ENCODE measurements at places on chromosomes 16 and 17. TPM values are rescaled to one million over a fixed set of nuclear protein-coding genes. Genes with fewer than 3 reads are reported as not detected.

Gene MT1X
- total RNA-seq: 41.2 TPM

DNA sequence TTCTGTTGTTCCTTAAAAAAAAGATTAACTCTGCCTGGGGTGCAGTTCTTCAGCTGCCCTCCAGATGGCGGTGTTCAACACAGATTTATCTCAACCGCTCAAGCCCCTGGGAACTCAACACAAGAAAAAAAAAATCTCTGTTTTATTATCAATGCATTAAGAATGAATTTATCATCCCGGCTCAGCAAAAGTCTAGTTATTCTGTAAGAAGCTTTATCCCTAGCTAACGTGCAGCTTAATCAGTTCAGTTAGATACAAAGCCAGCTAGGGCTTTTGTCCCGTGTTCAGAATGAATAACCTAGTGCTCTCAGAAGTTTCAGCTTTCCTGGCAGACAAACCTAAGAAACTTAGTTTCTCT, 475.9 kb upstream of the CCL2 start:
- no peak overlapping the region for H3K4me3 ChIP-seq
- H3K4me1 ChIP-seq: no peaks in the 10 kb centered on the region
- no peaks in the 10 kb centered on the region for H3K36me3 ChIP-seq
- H3K27me3 ChIP-seq: no peaks in the 10 kb centered on the region
- H3K27ac ChIP-seq: no peak overlapping the region

GRCh38 chr16:68077866-68078700, 7.1 kb upstream of the NFATC3 start:
- H3K27ac ChIP-seq: no peak overlapping the region
- H3K36me3 ChIP-seq: peaks cover 14% of the 10 kb centered on the region
- no peak overlapping the region for H3K4me3 ChIP-seq
- peaks cover 15% of the 10 kb centered on the region for H3K4me1 ChIP-seq
- no peak for DNase-seq

GRCh38 chr16:22274916-22275315, 22.3 kb upstream of the POLR3E start:
- peaks cover 22% of the 10 kb centered on the region for H3K36me3 ChIP-seq
- no peak overlapping the region for H3K27ac ChIP-seq
- H3K4me3 ChIP-seq: no peak overlapping the region

GRCh38 chr16:983044-984030, 1.8 kb downstream of the SOX8 start:
- H3K36me3 ChIP-seq: no peaks in the 10 kb centered on the region
- H3K4me1 ChIP-seq: no peaks in the 10 kb centered on the region
- H3K27ac ChIP-seq: no peak overlapping the region
- no peak overlapping the region for H3K4me3 ChIP-seq

GRCh38 chr17:17491031-17491471, 5.1 kb downstream of the RASD1 start:
- DNase-seq: no peak
- no peak overlapping the region for H3K4me3 ChIP-seq
- peaks cover 13% of the 10 kb centered on the region for H3K36me3 ChIP-seq
- H3K4me1 ChIP-seq: peaks cover 6% of the 10 kb centered on the region

- peak within 1 kb of the TSS; percentile 98 for H3K4me3 ChIP-seq
- peak; percentile 99 for DNase-seq
- peak within 1 kb of the TSS; percentile 93 for H3K27ac ChIP-seq
- H3K27me3 ChIP-seq: peaks cover 6% of the 10 kb centered on the region
Observed at GRCh38 chr17:81238815-81239713, at the start of the genes NDUFAF8 and TEPSIN. Gene NDUFAF8, plus strand, starts transcription at chr17:81239318. Its CDS starts 46 bp downstream, at chr17:81239364. Gene TEPSIN, minus strand, starts transcription at chr17:81239055. Its CDS starts 22 bp downstream, at chr17:81239033.
